CD8-positive, alpha-beta memory T cell (primary cell): ENCODE measurements at places on chromosomes 4 and X. TPM values are rescaled to one million over a fixed set of nuclear protein-coding genes. Genes with fewer than 3 reads are reported as not detected.

DNA sequence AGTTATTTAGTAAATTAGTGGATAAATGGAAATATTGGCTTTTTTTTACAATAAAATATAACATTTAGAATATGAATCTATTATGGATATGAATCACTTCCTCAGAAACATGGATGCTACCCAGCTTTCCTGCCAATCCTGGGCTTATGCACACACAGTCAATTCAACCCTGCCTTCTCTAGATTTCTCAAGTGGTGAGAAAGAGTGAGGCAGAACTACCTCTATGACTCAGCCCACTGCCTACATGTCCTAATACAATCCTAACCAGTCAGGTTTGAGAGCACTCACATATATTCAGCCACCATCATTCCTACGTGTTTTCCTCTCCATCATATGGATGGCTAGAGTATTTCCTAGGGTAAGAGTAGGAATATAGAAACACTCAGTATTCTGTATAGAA, 91.1 kb upstream of the ANKRD50 start:
- no peak for DNase-seq

- no peak for DNase-seq
Observed at GRCh38 chr4:54940996-54941865, 184.2 kb downstream of the KDR start.

DNA sequence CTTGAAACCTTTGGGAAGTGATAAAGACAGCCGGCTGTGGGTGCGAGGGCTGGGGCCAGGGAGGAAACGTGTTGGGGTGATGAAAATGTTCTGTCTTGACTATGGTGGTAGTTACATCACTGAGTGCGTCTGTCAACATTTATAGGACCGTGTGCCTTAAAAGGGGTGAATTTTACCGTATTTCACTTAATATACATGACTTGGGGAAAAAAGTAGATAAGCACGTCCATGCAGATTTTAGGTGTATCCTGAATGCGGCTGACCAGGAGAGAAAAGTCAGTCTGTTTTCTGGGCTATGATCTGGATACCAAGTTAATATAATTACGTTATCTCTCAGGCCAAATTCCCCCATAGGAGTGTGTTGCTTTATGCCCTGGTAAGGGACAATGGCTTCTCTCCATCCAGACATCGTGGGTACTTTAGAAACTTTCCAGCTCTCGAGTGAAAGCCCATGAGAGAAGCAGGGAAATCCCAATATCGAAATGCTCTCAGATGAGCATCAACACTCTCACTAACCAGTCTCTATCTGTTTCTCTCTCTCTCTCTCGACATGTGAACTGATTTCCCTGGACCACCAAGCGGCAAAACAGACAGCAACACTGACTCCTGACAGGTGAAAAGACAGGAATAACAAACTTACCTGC, 71.5 kb downstream of the IRF2 start:
- no peak for DNase-seq

GRCh38 chr4:164318350-164318749, 435.6 kb upstream of the SMIM31 start:
- no peak for DNase-seq

DNA sequence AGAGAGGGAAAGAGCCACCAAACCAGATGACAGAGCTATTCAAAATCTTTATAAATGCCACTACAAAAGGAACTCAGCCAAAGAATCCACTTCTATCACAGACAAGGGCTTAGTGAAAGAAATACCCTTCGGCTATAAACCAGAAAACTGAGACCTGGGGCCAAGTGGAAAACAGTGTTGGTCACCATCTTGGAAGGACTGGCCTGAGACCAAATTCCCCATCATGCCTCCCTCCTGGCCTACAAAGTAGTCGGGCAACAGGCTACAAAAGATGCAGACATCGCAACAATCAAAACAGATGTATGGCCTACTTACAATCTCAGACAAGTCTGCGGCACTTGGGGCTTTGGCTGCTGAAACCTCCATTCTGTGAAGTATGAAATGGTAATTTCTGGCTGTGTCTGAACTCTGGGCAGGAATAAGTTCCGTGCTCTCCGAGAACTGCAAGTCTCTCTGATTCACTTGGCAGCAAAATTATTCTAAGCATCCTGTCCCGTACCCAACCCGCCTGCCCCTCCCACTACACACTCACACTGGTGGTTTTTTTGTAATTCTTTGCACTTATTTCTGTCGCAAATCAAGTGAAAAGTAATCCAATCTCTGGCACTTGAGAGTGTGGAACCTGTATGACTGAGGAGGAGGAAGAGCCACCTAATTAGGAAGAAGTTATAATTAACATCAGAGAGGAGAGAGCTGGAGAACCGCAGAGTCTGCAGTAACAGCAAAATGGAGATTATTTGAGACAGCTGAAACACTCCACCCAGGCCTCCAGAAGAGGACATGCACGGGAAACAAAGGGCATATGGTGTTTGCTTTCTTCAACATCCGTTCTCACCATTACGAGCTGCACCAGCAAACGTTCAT, 87.8 kb downstream of the SH3KBP1 start:
- peak; percentile 66 for DNase-seq

DNA sequence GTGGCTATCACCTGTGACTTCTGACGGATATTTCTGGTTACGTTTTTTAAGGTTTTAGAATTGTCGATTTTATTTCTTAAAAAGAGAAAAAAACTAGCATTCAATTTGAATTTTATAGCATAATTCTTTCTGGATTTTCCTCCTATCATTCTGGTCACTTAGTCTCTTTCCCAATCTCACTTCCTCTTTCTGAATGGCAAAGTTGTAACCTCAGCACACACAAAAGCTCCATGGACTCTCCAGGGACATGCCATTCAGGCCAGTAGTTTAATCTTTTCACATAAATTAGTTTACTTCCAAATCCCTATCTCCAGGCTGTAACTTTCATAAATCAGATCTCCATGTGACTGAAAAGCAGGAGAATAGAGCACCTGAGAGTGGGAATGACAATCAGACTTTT, 110.7 kb downstream of the ARAP2 start:
- DNase-seq, result no peak

DNA sequence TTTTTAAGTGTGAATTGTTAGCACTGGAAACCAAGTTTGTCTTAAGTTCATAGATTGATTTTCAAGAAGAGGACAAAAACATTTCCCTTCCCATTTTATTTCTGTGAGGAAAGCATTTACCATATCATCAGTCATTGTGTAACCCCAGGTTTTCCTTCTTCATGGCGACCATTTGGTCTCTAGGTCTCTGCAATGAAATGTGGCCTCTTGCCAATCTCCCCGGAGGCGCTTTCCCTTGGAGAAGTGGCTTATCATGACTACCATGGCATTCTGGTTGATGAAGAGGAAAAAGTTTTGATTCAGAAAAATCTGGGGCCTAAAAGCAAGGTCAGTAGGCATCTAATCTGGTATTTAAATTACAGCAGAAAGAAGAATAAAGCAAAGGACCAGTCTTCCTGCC, 54.4 kb downstream of the ADD1 start:
- DNase-seq, result no peak

DNA sequence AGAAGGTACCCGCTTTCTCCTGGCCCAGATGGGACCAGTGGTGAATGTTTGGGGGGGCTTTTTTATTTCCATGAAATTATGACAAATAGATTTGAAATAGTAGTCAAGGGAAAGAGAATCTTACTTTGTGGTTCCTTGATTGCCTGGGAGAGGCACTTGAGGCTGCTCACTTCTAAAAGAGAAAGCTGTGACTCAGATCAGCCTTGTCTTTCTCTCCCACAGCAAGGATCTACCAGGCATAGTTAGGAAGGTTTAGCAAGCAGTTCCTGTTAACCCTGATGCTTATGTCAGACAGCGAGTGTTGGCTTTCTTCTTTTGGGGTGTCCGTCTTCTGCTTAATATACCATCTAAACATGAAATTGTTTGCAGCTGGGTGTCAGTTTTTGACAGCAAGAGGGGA, 114.5 kb downstream of the TSPAN7 start:
- no peak for DNase-seq

GRCh38 chrX:34891391-34891790, 51.2 kb upstream of the FAM47B start:
- DNase-seq, result no peak

GRCh38 chr4:119228406-119228805, 15.9 kb downstream of the USP53 start:
- no peak for DNase-seq

GRCh38 chr4:48709901-48710300, 70.2 kb downstream of the FRYL start:
- no peak for DNase-seq

- DNase-seq, result no peak
Observed at GRCh38 chrX:155995321-155995875, 2.1 kb upstream of the IL9R start.

DNA sequence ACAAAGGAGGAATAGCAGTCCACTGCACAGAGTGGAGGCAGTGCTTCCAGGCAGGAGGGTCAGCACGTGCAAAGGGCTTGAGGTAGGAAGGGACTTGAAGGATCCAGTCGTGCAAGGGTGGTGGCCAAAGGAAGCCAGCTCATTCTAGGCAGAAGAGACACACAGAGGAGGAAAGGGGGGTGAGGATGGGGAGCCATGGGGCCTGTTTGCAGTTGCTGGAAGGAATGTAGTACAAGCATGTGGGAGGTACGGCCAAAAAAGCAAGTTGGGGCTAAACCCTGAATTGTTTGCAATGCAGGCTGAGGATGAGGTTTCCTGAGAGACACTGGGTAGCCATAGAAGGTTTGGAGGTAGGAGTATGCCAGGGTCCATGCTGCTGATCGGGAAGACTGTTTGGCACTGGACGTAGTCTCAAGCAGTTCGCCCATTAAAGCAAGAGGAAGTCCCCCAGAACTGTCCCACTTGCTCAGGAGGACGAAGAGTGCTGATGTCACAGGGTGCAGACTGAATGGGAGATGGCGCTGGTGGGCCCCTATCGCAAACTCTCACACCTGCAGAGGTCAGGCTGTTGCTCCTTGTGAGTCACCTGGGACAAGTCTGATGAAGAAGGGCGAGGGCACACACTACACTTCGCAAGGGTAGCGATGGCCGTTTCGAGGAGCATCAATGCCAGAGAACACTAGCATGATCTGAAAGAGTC, 9.1 kb upstream of the MAN2B2 start:
- no peak for DNase-seq

- peak; percentile 0 for DNase-seq
Observed at GRCh38 chr4:189202182-189202868, 738.3 kb upstream of the FRG1 start.

GRCh38 chrX:139739138-139739537, 31.2 kb upstream of the MCF2 start:
- peak; percentile 33 for DNase-seq

GRCh38 chrX:17531500-17531899, 156.5 kb downstream of the NHS start:
- no peak for DNase-seq

DNA sequence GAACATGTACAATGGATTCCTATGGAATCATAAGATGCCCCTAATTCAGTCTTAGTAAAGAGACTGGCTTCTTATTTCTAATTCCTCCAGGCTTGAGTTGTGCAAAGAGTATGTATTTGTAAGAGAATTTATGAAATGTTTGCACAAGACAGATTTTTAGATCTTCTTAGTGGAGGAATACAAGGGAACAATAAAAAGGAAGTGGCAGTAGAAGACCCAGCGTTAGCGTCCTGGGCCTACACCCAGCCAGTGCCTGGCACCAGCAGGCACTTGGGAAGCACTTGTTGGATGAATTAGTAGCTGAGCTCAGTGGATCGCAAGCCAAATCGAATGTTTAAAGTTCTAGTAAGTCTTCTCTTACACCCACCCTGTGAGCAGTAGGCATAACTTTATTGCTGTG, 157.4 kb downstream of the PTTG2 start:
- DNase-seq, result no peak

- DNase-seq, result no peak
Observed at GRCh38 chr4:4598851-4599411, 57.1 kb upstream of the STX18 start.

GRCh38 chrX:28189011-28189410, 207.8 kb upstream of the DCAF8L1 start:
- DNase-seq, result no peak

- DNase-seq, result no peak
Observed at GRCh38 chrX:12370497-12370986, 232.3 kb downstream of the FRMPD4 start.

DNA sequence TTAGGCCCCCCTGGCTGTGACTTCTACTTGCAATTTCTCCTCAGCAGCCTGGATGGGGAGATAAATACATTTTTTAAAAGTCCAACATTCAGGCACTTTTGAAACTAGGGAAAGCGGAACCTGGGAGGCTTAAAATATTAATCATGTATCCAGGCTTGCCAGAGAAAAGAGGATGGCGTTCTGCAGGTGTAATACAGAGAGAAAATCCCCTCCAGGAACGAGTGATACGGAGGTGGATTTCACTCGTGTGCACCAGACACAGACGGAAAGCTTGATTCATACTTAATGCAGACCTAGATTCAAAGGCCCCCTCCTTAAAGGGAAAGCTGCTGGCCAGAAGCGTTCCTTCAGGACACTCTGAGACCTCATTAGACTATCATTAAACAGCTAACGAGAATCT, 354.0 kb upstream of the BOD1L1 start:
- no peak for DNase-seq

- DNase-seq, result no peak
Observed at GRCh38 chr4:139933104-139933503, 220.9 kb downstream of the MAML3 start.

GRCh38 chr4:159360549-159360948, 257.7 kb downstream of the RAPGEF2 start:
- DNase-seq, result no peak

- DNase-seq, result no peak
Observed at GRCh38 chrX:87392369-87392768, 125.2 kb upstream of the KLHL4 start.

DNA sequence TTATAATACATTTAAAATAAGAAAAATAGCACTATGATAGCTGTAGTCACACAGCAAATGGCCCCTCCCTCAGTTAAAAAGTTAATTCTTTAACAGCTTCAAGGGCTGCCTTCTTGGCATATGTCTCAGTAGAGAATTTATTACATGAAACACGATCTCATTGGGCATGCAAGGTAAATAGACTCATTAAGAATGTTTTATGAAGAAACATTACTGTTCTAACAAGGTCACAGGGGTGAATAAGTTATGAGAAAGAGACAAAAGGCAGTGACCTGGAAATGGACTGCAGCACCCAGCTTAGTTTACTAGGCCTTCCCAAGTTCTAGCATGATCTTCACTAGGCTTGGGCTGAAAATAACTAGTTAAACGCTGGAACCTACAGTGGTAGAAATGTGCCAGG, 277.7 kb downstream of the NR3C2 start:
- DNase-seq, result no peak

DNA sequence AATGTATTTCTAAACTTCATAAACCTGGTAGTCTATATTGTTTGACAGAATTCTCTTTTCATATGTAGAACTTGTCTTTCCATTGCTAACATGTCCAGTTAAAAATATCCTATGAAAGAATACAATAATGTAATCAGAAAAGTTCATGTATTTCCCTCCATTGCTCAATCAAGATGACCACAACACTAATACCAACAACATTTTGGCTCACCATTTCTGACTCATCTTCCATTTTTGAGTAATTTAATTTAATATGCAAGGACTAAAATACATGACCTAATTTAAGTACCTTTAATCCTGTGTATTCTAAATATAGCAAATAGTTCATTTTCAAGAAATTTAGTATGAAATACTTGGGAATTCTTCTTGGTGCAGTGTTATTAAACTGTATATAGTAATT, 239.5 kb upstream of the GPC4 start:
- no peak for DNase-seq

ELK1 gene
- total RNA-seq, result 62.3 TPM

RHOXF2B gene
- total RNA-seq, result not detected

PRSS48 gene
- total RNA-seq, result not detected

PRDM5 gene
- total RNA-seq, result 0.24 TPM

TBC1D25 gene
- total RNA-seq, result 15.2 TPM

RASGEF1B gene
- total RNA-seq, result 5.5 TPM

ODAPH gene
- not detected for total RNA-seq

POLN gene
- total RNA-seq, result 1.5 TPM

TMLHE gene
- total RNA-seq, result 8.9 TPM

NOA1 gene
- total RNA-seq, result 22.0 TPM

SH3RF1 gene
- 1.4 TPM for total RNA-seq

NUDT10 gene
- 0.92 TPM for total RNA-seq

CSN1S1 gene
- total RNA-seq, result not detected
